ENCODE measurements at places on chromosomes 16 and 17.

- DNase-seq: no peak
Observed at GRCh38 chr17:31811101-31811500, 47.9 kb downstream of the COPRS start.

- no peak for DNase-seq
Observed at GRCh38 chr17:51540151-51540550, 279.8 kb downstream of the UTP18 start.

GRCh38 chr17:34566201-34566600, 13.2 kb upstream of the TMEM132E start:
- DNase-seq: no peak

DNA sequence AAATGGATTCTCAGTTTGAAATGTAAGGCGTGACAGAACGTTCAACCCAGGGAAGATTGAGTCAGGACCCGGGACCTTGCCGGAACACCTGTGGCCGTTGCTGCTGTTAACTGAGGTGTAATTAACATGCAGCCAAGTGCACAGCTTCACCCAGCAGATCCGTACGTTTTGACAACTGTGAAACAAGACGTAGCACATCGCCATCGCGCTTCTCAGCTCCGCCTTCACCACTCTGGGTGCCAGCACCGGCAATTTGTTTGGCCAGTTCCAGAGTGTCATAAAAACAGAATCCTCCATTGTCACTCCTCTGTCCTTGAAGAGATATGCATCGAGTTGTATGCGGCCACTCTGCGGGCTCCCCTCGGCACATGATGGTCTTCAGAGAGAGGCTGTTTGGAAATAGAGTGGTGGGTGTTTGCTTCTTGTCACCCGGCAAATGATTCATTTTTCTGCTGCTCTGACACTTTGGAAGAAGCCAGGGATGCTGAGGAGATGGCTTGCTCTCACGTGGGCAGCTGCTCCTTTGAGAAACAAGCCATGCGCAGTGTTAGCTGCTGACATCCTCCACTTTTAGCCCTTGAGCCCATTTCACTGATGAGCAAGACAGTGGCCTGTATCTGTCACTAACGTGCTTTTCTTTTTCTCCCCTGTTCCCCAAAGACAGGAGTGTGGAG, 22.6 kb downstream of the NAA60 start:
- DNase-seq: no peak

- DNase-seq: no peak
Observed at GRCh38 chr17:53574038-53574437, 248.7 kb upstream of the KIF2B start.

GRCh38 chr16:2439598-2439997, 10.4 kb downstream of the CCNF start:
- DNase-seq: no peak

- no peak for DNase-seq
Observed at GRCh38 chr17:43853546-43853945, 6.6 kb downstream of the CD300LG start.

DNA sequence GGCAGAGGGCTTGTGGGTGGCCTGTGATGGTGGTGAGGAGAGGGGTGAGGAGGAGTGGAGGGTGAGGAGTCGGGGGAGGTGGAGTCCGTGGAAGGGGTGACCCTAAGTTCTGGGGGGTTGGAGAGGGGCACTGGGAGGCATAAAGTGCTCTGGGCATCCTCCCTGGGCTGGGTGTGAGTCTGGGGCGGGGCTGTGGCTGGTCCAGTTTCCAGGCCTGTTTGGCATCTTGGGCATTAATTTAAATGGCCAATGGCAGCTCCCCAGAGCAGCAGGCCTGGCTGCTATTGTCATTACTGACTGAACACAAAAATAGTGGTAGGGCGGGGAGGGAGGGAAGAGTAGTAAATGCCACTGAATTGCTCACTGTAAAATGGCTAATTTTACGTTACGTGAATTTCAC, 7.7 kb upstream of the ARHGAP23 start:
- DNase-seq: no peak

DNA sequence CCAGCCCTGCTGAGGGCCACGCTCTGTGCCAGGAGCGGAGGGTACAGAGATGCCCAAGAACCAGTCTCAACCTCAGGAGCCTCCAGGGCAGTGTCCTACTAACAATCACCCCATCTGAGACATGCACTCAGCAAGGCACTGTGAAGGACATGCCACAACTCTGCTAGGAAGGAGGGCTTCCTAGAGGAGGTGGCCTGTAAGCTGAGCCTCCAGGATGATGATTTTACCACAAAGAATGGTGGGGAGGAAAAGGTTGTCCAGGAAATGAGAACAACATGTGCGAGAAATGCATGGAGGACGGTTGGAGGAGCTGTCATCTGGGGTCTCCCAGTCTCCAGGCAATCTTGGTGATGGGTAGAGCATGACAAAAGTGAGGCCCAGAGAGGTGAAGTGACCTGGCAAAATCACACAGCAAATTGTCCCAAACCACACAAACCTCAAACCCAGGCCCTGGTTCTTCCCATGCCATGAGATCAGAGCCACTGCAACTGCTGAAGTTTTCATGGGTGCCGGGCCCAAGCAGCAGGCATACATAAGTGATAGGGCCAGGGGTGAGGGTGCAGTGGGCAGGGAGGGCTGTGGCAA, 30.5 kb downstream of the CNGB1 start:
- no peak for DNase-seq

DNA sequence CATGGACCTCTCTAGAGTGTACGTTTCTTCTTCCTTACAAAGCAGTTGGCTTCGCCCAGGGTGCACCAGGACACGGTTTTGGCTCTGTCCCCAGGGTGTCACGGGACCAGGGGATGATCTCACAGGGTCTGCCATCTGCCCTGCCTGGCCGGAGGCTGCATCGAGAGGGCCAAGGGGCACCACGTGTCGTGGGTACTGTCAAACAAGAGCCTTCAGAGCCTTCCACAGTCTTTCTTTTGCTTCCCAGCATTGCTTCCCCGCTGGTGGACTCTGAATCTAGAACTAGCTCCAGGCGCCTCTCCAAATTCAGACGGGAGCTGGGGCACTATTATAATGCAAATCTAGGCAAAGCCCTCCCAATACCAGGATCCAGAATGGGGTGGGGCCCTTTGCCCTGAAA, 47.9 kb downstream of the MAPT start:
- no peak for DNase-seq

GRCh38 chr17:58187063-58187462, 5.5 kb upstream of the EPX start:
- no peak for DNase-seq

GRCh38 chr16:84267380-84267779, 27.3 kb upstream of the WFDC1 start:
- no peak for DNase-seq

DNA sequence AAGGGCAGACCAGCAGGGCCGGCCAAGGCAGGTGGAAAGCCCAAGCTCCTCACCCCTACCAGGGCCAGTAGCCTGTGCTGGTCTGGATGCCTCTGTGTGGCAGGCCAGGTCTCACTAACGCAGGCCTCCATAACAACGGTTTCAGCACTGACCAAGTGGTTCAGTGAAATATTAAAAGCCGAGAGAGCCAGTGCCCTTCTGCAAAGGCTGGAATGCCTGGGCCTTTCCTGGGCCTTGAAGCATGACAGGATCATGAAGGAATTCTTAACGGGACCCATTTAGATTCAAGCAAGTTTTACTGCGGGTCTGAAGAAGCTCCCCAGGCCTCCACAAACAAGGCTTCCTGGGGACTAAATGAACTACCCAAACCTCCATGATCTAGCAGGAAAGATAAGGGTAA, 16.3 kb downstream of the ADAD2 start:
- no peak for DNase-seq

DNA sequence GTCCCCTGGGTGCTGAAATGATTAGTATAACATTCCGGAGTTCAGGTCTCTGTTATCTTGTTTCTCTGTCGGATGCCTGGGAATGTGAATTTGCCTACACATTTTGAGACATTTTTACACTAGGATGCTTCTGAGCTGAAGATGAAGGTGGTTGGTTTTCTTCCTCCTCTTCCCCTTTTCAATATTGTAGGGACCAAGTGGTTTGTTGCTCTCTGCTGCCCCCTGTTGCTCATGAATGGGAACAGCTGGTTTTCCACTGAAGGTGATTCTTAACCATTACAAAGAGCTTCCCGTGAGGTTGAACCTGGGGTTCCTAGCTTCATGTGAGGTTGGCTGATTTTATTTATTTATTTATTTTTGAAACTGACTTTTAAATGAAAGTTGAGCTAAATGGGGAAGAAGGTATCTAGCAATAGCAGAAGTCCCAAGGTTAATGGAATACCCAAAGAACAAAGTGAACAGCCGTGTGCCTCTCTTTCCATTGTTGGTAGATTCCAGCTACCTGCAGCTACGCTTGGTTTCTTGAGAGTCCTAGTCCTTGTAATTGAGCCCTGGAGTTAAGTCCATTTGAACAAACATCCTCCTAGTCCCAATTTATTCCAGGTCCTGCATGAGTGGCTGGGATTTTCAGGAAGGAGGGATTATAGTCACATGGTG, 983.9 kb upstream of the EEF2KMT start:
- DNase-seq: no peak

DNA sequence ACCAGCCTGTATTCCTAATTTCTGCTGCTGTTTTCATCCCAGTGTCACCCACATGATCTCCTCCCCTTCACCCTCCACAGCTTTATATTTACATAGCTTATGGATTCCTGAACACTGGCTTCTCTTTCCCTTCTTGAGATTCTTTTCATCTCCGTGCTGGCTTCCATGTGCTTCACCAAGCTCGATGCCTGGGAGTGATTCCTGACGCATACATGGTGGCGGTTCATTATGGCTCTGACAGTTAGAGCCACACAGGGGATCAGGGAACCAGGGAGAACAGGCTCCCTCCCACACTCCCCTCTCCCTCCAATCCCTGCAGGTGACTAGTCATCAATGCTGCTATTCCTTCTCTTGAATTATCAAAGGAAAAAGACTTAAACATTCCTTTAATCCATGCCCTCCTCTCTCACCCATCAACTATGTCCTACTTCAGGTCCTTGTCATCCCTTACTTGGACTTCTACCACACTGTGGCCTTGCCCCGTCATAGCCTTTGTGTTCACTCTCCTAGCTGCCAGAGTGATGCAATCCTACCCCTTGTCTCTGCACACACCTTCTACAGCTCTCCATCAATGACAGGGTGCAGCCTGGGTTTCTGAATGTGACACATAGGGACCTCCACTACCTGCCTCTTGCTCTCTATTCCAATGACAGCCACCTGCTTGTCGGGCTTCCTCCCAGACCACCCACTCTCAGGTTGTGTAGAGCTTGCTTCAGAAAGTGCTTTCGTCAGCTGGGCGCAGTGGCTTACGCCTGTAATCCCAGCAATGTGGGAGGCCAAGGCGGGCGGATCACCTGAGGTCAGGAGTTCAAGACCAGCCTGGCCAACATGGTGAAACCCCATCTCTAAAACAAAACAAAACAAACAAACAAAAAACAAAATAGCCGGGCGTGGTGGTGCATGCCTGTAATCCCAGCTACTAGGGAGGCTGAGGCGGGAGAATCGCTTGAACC, 43.6 kb downstream of the MYH13 start:
- no peak for DNase-seq

DNA sequence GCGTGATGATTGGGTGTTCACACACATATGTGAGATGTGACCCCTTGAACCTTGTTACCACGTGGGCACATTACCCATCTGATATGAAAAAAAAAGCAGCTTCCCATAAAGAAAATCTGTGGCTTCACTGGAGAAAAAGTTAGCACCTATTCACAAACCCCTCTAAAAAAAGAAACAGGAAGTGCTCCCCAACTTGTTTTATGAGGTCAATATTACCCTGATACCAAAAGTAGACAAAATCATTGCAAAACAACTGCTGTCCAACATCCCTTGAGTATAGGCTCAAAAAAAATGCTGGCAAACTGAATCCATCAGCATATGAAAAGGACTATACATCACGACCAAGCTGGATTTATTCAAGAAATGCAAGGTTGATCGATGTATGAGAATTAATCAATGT, 99.7 kb upstream of the RBL2 start:
- DNase-seq: no peak

GRCh38 chr16:85571563-85571812, 41.6 kb upstream of the GSE1 start:
- no peak for DNase-seq

Data from NCI-H1048 (cell line).